Esophagus squamous epithelium (tissue), 5 donors: ENCODE measurements at places on chromosomes 1 and 21.
A peak's percentile ranks its signal among the peaks of the same experiment; 100 is the strongest.

DNA sequence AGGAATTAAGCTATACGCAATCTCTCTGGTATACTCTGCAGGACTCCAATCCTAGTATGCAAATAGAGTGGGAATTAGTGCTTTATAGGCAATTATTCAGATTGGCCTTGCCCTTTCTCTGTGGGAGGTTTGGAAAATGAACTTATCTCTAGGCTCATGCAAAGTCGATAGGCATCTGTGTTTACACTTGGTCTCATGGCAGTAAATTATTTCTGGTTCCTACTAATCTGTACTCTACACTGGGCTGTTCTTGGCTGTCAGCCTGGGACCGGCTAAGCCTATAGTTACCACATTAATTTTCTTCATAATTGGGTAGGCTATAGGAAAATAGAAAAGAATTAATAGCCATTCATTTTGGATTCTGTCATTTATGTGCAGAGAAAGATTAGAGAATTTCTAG, 544.6 kb downstream of the AMY1C start:
- no peak for DNase-seq

- DNase-seq, result no peak
Observed at GRCh38 chr1:167674156-167674555, 44.1 kb downstream of the RCSD1 start.

GRCh38 chr1:196295766-196296165, 312.5 kb downstream of the KCNT2 start:
- DNase-seq, result no peak

DNA sequence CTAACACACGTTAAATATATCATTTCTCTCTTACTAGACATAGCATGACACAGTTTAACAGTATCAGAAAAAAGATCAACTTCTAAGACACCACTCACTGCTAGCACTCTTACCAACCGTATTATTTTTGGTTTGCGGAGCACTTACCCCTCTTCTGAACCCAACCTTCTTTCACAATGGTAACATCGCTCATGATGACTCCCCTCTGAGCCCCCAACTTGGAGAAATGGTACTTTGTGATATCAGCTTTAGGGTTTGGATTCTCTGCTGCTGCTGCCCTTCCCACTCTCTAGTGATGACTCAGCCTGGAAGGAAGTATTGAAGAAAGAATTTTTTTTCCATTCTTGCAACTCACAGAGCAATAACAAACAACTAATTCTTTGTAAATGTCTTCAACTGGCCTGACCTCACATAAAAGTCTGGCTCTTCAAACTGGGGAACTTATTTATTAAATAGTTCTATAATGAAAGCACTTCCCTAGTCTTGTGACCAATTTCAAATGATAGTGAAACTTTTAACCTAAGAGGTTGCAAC, 7.0 kb downstream of the AKT3 start:
- DNase-seq, result no peak

GRCh38 chr1:240652961-240653409, 41.0 kb upstream of the GREM2 start:
- DNase-seq, result no peak

DNA sequence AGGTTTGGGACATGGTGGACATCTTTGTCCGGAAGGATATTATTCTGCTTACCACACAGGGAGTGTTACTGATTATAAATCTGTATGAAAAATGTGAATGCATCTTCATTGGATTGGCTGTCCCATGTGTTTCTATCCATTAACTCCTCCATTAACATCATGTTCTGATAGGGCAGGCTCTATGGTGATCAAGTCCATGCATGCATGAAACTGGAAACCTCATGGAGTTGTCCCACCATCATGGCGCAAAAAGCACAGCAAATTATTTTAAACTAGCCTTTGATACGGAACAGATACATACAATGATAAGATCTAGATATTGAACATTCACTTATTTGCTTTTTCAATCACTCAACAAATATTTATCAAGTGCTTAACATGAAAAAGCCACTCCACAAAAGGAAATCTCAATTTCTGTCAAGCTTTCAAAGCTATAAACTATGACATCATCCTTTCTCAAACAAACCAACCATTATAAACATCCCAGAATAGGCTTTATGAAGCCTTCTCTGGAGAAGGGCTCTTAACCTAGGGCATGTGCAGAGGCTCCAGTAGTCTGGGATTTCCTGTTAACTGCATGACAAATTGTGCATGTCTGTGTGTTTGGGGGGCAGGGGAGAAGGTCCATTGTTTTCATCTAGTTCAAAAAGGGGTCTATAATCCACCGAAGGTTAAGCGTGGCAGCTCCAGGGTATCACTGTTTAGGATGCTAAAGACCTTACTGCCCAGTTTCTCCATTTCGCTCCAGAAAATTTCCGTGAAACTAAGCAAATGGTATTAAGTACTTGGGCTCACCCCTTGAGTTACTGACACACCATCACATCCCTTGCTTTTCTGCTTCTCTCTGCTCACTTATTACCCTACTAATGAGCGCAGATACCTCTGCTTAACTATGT, 46.1 kb downstream of the ADAMTS1 start:
- DNase-seq, result no peak

DNA sequence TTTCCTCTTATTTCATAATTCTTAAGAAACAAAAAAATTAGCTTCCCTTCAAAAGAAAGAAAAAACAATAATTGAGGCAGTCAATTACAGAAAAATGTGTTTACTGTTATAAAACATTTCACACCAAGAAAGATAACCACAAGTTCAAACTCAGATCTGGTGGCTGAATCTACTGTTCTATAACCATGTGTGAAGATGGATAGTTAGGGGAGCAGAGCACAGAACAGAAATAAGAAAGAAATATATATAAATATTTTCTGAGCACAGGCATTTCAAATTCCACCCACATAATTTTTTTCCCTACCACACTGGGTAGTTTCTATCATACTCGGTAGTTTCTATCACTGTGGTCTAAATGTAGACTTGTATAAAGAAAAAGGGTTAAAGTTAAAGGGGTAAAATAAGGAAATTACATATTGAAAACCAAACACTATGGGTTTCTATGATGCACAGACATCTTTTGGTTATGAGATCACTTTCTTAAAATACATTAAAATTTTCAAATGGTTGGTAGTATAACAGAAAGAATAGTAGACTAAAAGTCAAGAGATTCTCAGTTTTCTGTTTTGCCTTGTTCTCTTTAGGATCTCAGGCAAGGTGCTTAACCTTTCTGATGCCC, 10.8 kb downstream of the LYST start:
- DNase-seq, result no peak

- no peak for DNase-seq
Observed at GRCh38 chr1:116988908-116989307, 12.7 kb upstream of the CD101 start.

- DNase-seq, result no peak
Observed at GRCh38 chr1:22502202-22502601, 50.6 kb downstream of the ZBTB40 start.

DNA sequence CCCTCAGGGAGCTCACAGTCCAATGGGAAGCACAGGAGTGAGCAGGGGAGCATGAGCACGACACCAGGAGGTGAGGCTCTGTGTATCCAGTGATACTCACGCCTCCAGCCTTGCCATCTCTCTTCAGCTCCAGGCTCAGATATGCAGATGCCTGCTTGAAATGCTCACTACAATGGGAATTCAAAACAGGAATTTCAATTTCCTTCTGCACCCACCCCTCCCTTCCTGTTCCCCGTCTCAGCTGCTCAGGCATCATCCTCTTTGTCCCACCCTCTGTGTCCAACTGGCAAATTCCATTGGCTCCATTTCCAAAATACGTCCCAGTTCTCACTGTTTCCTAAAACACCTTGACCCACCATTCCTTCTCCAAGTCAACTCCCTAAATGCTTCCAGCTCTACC, 58.9 kb downstream of the FBXO2 start:
- DNase-seq, result no peak

- peak; percentile 94 for DNase-seq
Observed at GRCh38 chr1:15617173-15618076, at the start of gene DDI2. TSS of gene DDI2 (plus strand) at chr1:15617458. CDS start at chr1:15617671, 213 bp downstream.

GRCh38 chr21:38936240-38936639, 130.5 kb downstream of the ETS2 start:
- no peak for DNase-seq

DNA sequence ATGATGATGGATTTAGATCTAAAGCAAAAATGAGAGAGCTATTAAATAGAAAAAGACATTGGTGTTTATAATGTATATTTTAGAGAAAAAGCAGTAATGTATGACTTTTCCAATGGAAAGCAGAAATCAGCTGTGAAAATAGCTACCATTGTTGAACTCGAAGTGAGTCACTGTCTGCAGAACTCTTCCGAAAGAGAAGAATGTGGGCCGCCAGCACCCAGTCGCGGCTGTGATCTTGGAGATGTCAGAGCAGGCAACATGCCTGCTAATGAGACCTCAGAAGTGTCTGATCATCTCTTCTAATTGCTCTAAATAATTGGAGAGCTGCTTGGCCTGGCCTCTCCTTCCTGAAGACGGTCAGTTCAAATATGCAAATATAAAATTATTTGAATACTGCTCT, 333.6 kb upstream of the RUNX1 start:
- no peak for DNase-seq

- no peak for DNase-seq
Observed at GRCh38 chr1:21927533-21928237, 9.4 kb downstream of the HSPG2 start.

DNA sequence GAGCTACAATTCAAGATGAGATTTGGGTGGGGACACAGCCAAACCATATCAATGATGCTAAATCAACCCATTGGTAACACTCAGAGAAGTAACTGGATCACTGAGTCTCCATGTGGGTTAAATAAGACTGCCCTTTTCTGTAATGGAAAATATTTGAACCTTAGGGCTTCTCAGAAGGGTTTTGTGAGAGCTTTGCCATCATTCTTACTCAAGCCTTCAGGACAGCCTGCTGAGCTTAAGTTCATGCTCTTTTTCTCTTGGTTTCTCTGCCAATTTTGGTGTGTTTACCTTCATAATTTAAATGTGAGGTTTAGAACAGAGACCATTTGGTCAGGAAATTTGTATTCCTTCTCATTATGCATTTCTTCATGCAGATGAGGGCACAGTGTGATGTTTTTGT, 74.7 kb downstream of the DISC1 start:
- no peak for DNase-seq

- DNase-seq, result no peak
Observed at GRCh38 chr1:226026833-226027232, 27.7 kb upstream of the SDE2 start.

DNA sequence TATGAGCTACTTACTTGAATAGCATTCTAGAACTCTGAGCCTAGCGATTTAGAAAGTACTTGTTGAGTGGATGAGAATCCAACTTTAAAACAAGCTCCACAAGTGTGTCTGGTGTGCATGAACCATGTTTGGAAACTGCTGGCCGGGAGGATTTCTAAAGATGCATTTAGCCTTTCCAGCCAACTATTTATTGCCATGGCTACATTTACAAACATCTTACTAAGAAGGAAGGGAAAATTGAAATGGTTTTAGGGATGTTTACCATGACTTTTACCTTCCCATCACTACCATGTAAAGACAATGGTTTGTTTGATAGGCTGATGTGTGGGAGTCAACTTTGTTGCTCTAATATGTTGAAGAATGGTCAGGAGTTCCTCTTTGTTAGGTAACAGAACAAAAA, 37.7 kb upstream of the ARHGAP29 start:
- no peak for DNase-seq

DNA sequence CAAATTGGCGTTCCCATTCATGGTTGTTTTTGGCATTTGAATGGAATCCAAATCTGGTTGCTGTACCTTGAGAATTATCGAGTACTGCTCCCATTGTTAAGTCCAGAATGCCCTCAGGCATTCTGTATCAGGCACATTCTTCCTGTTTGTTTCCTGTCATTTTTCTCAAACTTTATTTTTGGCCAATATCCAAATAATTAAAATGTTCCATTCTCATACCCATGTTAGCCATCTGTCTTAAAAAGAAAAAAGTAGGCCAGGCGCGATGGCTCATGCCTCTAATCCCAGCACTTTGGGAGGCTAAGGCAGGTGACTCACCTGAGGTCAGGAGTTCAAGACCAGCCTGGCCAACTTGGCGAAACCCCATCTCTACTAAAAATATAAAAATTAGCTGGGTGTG, 29.3 kb upstream of the SHISA4 start:
- DNase-seq, result no peak

DNA sequence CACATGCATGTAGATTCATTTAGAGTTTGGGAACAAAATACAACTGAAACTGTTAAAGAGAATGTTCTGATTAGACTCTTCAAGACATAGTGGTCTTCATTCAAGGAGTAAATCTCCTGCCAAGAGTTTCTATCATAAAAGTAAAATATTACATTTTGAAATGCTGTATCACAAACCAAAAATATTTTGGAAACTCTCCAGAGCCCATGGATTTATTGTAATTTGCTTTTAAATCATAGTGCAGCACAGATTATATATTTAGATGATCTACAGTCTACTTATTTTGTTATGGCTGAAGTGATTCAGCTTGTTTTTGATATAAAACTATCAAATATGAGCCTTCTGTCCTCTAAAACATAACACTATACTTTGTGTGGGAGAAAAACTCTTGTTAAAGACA, 105.3 kb downstream of the DISP1 start:
- DNase-seq, result no peak

DNA sequence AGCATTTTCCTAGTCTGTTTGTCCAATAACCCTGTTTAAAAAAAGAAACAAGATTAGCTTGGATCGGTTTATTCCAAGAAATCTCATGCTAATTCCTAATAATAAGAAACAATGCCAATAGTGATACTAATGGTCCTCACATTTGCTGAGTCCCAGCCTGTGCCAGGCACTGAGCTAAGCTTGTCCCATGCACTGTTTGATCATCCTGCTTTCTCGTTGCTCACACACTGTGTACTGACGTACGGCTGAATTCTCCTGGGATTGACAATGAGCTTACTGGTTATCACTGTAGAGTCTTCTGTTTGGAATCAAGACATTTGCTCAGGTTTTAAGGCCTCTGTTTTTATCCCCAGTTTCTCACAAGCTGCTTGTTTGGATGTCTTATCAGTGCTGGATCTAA, 71.1 kb downstream of the CACNA1E start:
- no peak for DNase-seq

DNA sequence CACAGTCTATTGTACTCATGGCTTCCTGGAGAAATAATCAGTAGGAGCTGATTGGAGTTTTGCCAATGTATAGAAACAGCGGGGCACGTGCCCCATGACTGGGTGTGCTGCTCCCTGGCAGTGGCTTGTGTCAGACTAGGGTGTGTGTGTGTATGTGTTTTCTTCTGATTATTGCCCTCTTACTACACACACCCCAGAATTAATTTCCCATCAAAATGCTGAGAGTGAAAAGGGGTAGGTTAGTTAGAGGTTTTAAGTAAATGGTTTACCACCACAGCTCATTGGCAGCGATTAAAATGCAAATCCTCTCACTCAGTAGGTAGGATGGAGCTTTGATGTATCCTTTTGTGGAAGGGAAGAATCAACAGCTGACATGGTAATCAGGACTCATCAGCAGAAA, 29.9 kb downstream of the HHAT start:
- DNase-seq, result no peak

GRCh38 chr21:34526618-34527290, 14.7 kb upstream of the KCNE1 start:
- DNase-seq, result no peak

GRCh38 chr1:177275736-177276135, 105.0 kb downstream of the BRINP2 start:
- no peak for DNase-seq

DNA sequence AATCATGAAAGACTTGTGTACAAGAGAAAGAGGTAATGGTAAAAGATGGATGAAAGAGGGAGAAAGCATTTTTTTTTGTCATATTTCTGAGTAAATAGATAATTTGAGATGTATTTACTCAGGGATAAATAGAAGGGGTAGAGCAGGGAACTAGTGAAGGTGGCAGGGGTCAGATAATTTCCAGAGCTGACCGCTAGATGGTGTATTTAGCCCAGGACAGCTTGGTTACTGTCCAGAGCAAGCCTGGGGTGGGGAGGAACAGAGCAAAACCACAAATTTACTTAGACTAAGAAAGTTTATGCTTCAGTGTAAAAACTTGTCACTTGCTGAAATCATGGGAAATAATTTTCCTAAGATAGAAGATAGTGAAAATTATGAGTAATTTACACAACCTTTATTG, 91.5 kb downstream of the XCL2 start:
- no peak for DNase-seq
